Fibroblast of skin of left quadriceps (primary cell): ENCODE measurements at places on chromosomes 5 and 9.

DNA sequence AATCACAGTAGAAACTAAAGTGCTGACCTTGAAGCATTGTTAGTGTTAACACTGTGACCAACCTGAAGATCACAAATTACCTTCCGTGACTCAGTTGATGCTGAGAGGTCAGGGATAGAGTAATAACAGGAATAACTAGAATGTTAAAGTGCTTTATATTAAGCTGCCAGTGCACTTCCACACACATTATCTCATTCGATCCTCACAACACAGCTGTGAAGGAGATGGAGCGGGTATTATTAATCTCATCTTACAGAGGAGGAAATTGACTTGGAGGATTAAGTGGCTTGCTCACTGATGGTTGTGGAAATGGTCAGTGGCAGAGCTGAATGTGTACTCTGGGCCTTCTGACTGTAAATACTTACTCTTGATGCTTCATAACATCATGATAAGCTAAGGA is 252.5 kb upstream of the DMRT1 start:
- DNase-seq: no peak

DNA sequence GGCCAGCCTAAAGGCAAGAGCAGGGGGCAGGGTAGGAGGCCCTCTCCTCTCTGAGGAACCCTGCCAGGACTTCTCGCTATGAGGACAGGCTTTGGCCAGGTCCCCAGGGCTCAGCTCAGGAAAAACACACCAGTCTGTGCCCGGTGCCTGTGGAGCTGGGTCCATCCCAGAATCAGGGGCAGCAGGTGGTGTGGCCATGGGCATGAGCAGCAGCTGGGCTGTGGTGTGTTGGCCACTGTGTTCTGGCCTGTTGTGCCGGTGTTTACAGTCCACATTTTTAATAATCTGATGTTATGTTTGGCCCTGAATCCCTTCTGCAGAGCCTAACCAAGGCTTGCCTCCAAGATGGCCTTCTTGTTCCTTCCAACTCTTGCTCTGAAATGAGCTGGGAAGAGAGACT is 77.0 kb downstream of the FGF18 start:
- DNase-seq: no peak

DNA sequence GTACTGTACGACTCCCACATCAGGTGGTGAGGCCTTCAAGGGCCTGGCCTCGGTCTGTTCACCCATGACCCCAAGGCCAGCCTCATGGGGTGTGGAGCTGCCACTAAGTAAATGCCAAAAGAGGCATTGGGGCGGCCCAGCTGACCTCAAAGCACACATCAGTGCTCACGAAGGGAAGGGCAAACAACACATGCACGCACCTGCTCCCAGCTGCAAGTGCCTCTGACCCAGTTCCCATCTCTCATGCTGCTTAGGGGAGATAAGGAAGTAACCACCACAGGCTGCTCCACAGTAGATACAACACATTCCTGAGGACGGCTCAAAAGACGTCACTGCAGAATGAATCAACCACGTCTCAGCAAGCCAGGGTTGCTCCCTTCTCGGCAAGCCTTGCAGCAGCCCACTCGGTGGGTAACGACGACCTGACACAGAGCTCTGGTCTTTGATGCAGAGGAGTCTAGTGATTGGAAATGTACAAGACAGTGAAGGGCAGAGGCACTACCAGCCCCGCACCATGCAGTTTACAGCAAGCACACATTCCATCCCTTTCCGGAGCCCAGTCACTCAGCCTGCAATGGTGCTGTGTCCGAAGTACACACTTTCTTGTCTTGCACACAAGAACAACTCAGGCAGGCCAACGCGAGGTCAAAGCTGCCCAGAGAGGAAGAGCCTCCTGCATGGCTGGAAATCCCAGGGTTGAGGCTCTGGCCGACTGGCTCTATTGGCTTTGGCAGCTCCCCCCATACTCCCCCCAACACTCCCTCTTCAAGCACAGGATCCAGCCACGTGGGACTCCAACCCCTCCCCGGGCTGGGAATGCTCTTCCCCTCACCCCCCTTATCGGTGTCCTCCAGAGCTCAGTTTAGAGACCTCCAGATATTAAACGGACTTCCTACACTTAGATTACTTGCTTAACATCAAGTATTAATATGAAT is 31.8 kb downstream of the FABP6 start:
- DNase-seq: peak; percentile 18

DNA sequence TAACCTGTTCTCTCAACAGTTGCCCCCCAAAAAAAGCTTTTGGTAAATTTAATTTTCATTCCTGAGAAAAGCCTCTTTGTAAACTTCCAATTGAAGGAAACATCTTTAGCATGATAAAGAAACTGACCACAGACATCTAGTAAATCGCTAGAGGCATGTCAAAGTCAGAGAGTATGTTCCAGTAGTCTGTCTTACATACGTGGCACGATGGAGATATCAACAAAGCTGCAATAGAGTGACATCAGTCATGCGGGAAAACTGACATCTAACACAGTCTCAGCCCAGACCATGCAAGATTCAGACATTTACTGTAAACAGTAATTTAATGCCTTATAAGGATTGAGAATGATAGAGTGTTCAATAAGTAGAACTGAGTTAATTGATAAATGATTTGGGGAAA is 45.1 kb downstream of the GARNL3 start:
- no peak for DNase-seq

DNA sequence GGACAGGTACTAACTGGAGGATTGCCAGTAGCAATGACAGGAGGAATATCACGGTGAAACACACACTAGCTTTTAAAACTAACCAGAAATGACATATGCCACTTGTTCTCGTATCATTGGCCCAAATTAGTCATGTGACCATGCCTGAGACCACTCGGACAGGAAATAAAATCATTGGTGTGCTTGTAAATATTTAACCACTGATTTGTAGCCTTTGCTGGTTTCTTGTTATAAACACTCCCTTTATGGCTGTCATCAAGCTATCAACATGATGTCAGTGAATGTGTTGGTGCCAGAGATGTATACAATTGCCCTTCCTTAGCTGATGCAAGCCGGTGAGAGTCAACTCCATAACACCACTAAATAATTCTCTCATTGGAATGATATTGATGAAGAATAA is 123.7 kb upstream of the ANKH start:
- DNase-seq: no peak

DNA sequence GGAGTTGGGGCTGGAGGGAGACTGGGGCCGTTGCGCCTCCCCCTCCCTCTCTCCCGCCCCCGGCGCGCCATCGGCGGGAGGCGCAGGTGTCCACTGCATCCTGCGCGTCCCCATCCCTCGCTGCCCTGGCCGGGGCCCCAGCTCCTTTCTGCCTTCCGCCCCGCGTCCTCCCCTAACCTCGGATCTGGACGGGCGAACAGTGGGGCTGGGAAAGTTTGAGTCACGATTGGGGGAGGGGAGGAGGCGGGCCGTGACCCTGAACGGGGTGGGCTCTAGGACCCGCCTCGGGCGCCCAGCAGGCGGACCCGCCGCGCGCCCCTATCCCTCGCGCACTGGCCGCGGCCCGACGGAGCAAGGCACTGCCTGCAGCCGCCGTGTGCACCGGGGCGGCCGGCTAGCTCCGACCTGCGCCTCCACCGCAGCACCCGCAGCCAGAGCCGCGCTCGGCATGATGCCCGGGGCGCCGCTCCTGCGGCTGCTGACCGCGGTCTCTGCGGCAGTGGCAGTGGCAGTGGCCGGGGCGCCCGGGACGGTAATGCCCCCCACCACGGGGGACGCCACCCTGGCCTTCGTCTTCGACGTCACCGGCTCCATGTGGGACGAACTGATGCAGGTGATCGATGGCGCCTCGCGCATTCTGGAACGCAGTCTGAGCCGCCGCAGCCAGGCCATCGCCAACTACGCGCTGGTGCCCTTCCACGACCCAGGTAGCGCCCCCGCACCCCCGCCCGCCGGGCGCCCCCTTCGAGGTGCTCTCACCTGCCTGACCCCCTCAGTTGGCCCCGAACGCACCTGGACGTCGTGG is at the start of gene HMCN2:
Gene HMCN2, plus strand, starts transcription at position 330 of the 805 bp plus-strand sequence. Its CDS starts 119 bp downstream, at position 449.
- DNase-seq: no peak

GRCh38 chr5:9564752-9565151 is 18.9 kb upstream of the SEMA5A start:
- no peak for DNase-seq

- DNase-seq: no peak
Measured at GRCh38 chr5:8135742-8136141, 266.8 kb downstream of the MTRR start.

GRCh38 chr5:161112371-161112770 is 260.4 kb upstream of the ATP10B start:
- no peak for DNase-seq

GRCh38 chr5:133496631-133497030 is 115.7 kb downstream of the FSTL4 start:
- no peak for DNase-seq

DNA sequence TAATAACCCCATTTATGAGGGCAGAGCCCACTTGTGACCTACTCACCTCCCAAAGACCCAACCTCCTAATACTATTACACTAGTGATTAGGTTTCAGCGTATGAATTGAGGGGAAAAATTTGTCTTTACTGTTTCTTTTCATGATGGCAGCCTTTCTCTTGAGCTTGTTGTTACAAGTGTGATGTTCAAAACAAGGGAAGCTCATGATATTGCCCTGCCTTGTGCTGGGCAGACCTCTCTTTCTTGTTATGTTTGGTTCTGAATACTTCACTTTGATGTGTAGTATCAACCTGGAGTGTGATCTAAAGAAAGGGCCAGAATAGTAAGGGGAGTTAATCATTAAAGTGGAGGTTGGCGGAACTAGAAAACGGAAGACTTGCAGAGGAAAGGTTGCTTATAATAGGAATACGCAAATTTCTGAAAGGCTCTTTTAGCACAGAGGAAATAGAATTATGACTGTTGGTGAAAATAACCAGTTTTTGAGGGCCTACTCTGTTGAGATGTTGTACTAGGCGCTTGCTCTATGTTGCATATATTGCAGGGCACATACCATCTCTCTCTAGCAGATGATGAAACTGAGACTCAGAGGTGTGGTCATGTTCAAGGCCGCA is 68.2 kb downstream of the MELK start:
- no peak for DNase-seq

DNA sequence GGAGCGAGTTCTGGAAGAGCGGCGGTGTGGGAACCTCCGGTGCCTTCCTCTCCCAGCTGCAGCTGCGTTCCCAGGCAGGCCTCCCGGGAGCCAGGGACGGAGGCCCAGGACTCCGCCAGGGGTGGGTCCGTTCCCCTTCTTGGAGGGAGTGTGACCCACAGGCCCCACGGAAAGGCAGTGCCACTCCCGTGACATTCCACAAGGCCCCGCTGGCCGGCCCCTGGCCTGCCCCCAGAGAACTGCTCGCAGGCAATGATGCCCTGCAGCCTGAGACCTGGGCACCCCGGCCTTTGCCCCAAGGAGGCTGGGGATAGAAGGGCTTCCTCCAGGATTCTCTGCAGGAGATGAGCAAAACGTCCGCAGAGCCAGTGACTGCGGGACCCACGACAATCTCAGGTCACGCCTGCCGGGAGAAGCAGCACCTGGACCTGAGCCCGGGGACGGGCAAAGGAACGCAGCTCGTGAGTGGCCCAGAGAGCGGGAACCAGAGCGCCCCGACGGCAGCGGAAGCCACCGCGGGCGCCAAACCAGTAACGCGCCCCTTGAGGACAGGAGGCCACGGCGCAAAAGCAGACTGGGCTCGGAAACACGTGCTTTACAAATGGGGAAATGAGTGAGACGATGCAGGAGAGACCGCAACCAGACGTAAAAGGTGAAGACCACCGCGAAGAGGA is 9.3 kb downstream of the OBP2B start:
- no peak for DNase-seq

- no peak for DNase-seq
Measured at GRCh38 chr5:4479426-4479825, 660.7 kb upstream of the ADAMTS16 start.

DNA sequence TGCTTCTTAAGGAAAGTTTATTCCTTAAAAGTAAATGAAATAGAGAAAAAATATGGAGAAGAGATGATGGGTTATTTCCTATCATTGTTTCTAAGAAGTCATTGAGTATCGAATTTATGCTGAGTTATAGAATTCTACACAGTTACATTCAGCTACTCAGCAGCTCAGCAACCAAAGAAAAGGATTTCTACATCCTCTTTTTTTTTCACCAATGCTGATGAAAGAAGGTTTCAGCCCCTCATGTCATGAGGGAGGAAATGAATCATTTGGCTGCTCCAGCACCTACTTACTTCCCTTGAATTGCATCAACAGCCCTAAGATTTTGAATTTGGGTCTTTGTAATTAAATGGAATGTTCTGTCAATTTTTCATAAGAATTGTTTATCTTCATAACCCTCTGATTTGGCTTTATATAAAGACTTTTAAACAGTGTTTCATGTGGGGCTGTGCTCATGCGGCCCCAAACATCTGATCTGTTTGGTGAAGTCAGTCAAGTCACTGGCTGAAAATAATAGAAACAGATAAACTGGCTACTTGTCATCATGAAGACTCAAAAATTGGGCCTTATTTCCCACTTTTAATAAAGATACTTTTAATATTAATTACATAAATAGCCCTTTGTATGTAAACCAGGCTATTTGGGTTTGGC is 18.5 kb upstream of the SNX2 start:
- DNase-seq: peak; percentile 66

- no peak for DNase-seq
Measured at GRCh38 chr9:125406810-125407087, 145.1 kb downstream of the GAPVD1 start.

DNA sequence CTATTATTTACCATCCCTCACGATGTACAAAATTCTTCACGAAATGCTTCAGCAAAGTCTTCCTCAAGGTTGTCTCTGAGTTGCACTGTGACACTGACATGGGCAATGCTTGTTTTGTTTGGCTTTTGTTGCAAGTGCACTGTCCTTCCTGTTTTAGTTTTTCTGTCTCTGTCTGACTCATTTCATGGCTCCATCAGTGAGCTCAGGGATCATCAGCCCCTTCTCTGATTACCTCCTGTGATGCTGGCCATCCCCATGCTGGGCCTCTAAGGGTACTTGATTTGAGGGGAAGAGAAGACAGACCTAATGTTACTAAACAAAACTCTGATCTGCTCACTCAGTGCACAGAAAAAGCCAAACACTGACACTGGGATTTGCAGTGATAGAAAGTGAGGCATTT is 37.6 kb upstream of the STX17 start:
- no peak for DNase-seq

DNA sequence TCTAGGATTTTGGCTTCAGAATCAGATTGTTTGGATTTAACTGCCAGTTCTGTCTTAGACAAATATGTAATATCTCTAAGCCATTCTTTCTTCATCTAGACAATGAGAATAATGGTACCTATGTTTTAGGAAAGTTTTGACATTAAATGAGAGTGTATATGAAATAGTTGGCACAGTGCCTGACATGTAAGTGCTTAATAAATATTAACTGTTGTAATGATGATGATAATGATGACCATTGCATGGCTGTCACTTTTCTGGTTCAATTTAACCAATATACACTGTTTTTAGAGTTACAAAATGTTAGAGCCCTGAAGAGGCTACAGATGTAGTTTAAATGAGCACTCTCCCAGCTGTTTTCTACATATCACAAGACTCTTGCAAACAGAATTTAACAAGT is 131.7 kb downstream of the RANBP17 start:
- no peak for DNase-seq

GRCh38 chr9:27534131-27534530 is 4.5 kb upstream of the MOB3B start:
- no peak for DNase-seq

- DNase-seq: no peak
Measured at GRCh38 chr5:12794476-12795332, 890.5 kb upstream of the CTNND2 start.
